ENCODE measurements at places on chromosomes 5 and 9.

DNA sequence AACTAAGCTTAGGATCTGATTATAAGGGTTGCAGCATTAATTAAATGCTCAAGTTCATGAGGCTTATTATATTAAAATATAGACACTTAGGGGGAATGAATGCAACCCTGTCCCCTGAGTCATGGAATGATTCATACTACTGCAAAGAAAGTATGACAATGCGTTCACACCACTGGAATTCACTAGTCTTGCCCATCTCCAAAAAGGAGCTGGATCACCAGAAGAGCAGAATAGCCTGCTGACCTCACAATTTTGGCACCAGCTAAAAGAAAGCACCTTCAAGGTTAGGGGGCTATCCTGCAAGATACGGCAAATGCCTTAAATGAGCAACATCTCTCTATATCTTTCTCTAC, 32.0 kb upstream of the TMED7 start:
- DNase-seq: no peak

DNA sequence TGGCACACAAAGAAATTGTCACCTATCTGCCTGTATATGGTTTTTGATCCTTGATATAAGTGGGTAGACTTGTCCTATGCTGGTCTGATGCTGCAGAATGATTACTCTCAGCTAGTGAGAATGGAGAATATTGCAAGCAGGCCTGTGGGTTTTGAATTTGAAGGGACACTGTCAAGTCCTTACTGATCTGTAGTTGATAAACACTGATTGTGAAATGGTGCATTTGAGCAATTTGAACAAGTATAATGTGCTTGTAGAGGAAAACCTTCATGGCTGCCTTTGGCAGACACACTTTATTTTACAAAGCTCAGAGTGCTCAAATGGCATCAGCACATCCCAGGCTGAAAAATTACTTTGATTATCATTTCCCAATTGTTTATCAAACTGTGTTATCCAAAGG, 9.3 kb downstream of the ENTREP1 start:
- no peak for DNase-seq

- no peak for DNase-seq
These were observed 69.9 kb upstream of the SELENOP start for GRCh38 chr5:42881416-42882117.

GRCh38 chr9:137316012-137316981, 14.2 kb upstream of the NRARP start:
- DNase-seq: no peak

GRCh38 chr9:137679695-137680305, 61.0 kb downstream of the EHMT1 start:
- DNase-seq: no peak

DNA sequence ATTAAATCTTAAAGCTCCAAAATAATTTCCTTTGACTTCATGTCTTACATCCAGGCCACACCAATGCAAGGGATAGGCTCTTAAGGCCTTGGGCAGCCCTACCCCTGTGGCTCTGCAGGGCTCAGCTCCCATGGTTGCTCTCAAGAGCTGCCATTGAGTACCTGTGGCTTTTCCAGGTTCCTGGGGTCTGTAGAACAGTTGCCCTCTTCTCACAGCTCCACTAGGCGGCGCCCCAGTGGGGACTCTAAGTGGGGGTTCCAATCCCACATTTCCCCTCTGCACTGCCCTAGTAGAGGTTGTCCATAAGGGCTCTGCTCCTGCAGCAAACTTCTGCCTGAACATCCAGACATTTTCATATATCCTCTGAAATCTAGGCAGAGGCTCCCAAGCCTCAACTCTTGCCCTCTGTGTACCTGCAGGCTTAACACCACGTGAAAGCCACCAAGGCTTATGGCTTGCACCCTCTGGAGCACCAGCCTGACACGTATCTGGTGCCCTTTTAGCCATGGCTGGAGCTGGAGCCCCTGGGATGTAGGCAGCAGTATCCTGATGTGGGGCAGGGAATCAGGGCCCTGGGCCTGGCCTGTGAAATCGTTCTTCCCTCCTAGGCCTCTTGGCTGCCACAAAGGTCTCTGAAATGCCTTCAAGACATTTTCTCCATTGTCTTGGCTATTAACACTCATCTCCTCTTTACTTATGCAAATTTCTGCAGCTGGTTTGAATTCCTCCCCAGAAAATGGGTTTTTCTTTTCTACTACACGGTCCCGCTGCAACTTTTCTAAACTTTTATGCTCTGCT, 185.1 kb downstream of the SMARCA2 start:
- DNase-seq: no peak

DNA sequence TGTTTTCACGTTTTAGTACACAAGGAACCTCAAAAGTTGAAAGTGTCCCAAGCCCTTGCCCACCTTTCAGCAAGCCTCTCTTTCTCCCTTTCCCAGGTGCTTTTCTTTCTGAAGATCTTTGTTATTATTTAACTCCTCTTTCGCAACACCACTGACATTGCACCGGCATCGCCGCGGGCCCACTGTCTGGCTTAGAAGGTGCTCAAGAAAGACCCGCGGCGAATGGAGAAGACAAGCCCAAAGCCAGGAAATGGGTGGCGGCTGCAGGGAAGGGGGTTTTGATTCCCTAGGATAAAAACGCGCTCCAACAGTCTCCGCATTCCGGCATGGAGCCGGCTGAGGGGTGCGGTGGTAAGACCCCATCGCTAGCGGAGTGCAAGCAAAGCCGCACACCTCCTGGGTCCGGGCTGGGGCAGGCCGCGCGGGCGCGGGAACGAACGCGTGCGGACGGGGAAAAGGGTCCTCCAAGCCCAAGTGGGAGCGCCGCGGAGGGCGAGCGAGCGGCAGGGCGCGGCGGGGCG, 404 bp upstream of the AFAP1L1 start:
- no peak for DNase-seq

GRCh38 chr9:22452415-22453010, 5.9 kb downstream of the DMRTA1 start:
- no peak for DNase-seq

- peak; percentile 35 for DNase-seq
These were observed 9.3 kb downstream of the ZNF622 start for GRCh38 chr5:16456103-16456832.

DNA sequence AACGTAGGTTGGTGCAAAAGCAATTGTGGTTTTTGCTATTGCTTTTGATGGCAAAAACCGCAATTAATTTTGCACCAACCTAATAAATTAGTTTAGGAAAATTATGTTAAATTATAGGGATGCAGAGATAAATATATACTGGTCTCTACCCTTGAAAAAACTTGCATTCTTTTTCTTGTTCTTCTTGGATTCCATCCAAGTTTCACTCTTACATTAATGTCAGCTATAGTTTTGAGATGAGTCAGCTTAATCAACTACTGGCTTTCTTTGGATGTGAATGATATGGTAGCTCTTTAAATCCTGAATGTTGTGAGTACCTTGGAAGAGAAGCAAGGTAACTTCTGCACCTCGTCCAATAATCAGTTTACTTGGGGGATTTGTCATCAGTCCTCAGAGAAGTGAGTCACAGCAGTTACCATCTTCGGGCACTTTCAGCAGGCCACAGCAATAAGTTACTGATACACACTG, 549.0 kb upstream of the ZNF608 start:
- no peak for DNase-seq

DNA sequence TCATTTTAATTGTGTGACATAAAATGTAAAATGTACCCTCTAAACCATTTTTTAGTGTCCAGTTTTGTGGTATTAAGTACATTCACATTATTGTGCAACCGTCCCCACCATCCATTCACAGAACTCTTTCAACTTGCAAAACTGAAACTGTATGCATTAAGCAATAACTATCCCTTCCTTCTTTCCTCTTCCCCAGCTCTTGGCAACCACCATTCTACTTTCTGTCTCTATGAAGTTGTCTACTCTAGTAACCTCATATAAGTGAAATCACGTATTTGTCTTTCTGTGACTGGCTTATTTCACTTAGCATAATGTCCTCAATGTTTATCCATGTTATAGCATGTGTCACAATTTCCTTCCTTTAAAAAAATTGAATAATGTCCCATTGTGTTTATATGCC, 142.4 kb downstream of the C9orf152 start:
- no peak for DNase-seq

DNA sequence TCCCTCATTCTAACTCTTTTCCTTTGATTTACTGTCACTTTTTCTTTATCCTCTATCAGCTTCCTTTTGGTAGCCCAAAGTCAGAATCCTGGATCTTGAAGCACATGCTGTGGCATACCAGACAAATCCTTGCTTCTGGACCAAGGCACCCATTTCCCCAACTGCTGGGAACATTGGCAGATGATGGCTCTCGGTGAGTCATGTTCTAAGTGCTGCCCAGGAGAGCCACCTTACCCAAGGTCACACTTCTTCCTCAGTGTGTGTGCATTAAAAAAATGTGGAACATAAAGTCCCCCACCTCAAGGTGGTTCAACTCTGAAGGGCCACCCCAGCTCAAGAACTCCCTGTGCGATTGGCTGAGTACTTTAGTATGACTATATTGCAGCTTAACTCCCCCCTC, 141.4 kb upstream of the PUM3 start:
- no peak for DNase-seq

DNA sequence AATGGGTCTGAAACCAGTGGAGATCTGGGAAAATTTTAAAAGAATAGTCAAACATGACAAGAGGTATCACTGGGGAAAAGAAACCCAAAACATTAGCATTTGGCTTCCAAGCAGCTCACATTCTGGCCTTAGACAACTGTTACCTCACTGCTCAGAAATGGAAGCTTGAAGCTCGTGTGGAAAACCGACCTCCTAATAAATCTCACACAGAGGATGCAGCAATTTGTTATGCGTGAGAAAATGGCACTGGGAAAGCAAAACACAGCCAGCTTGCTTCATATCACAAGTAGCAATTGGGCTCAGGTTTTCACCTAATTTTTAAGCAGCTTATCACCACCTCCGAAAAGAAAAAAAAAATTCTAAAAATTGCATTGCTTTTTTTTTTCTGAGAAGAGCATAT, 103.3 kb upstream of the TAS2R1 start:
- DNase-seq: no peak

- no peak for DNase-seq
These were observed 8.9 kb upstream of the NREP start for GRCh38 chr5:111765613-111766571.

GRCh38 chr9:107488375-107489143, 1.0 kb downstream of the KLF4 start:
- no peak for DNase-seq

DNA sequence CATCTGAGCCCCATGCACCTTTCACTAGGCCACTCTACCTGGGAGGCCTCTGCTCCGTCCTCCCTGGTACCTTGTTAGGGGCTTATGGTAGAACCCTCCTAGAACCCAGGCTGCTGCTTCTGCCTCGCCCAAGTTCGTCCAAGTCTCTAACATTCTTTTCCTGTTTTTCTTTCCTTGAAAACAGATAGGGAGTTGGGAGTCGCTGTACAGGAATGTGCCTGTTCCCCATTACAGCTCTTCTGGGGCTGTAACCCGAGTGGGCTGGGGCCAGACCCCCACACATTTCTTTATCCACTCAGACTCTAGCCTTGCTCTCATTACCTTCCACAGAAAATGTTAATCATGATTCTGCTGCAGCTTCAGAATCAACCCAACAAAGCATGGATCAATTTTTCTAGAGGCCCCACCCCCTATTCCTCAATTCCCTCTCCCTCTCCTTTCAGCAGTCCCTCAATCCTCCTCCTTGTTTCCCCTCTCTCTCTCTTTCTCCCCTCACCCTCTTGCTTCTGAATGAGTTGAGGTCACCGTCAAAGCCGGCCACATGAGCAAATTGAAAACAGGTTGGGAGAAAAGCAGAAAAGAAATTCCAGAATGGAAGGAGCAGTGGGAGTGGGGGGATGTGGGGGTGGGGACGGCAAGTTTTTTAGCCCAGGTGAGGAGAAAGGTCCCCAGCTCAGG, 193.8 kb upstream of the TRIM32 start:
- no peak for DNase-seq

DNA sequence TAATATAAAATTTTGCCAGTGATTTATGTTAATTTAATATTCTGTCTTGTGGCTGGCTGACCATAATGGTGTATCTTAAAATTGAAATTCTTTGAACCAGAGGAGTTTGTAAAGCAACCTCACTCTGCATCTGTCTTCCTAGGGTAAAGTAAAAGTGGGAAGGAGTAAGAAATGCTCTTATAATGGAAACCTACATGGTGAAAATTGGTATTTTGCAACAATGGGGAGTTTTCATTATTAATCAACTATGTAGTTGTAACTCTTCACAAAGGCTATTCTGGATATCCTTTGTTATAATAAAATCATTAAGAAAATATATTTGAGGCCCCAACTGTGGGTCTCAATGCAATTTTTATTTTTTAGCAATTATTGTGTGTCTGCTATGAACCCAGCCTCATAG, 44.2 kb downstream of the SNX30 start:
- DNase-seq: no peak

- no peak for DNase-seq
These were observed 1032.7 kb downstream of the NR2F1-AS1 start for GRCh38 chr5:92548346-92548745.

GRCh38 chr5:179233909-179234562, 111.2 kb downstream of the ADAMTS2 start:
- no peak for DNase-seq

- DNase-seq: no peak
These were observed 1187.6 kb downstream of the CDH12 start for GRCh38 chr5:21665524-21665923.

- DNase-seq: no peak
These were observed 61.4 kb downstream of the CERT1 start for GRCh38 chr5:75450069-75450468.

DNA sequence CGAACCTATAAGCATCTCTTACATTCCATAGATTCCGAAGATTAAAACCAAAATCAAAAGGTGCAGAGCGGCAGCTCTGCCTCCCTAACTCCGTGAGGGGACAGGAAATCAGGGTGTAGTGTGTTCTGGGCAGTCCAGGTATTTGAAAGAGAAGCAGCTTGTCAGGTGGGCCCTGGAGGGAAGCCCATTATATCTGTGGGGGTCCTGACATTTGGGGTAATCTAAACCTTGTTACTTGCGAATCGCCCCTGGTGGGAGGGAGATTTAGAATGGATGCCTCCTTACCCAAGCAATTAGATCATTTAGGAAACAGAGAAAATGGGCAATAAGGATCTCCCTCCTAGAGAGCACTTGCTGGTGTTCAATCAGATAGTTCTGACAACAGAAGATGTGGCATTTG, 126.9 kb downstream of the EFNA5 start:
- no peak for DNase-seq

Data from AG09319 (cell line).